ENCODE measurements at places on chromosomes 7 and 10.
A peak's percentile ranks its signal among the peaks of the same experiment; 100 is the strongest.

GRCh38 chr10:5779730-5780129 is 33.5 kb downstream of the GDI2 start:
- no peak for DNase-seq

DNA sequence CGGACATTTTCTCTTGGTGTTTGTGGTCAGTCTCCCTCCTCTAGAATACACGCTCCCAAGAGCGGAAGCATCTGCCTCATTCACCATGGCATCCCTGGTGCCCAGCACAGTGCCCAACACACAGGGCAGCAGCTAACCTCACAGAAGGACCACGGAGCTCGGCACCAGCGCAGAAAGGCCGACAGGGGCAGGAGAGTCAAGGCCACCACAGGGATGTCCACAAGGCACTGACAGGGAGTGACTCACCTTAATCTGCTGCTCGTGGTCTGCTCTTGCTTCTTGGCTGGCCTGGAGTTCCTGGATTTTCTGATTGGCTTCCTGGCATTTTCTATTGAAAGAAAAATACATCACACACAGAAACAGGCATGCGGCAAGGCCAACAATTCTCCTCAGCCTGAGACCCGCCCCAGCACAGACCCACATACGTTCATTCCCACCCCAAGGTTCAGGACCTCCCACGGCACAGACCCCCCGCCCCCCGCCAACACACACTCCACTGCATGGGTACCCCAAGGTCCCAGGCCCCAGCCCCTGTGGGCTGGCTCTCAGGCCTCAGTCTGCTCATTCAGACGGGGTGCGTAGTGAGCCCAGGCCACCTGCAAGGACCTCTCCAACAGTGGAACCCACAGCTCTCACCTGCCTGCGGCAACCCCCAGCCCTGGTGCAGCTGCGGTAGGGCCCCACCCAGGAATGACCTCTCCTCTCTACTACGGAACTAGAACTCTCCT is 14.9 kb downstream of the MAD1L1 start:
- DNase-seq, result no peak

- DNase-seq, result peak; percentile 26
Observed at GRCh38 chr10:29877793-29878491, 181.4 kb downstream of the JCAD start.

DNA sequence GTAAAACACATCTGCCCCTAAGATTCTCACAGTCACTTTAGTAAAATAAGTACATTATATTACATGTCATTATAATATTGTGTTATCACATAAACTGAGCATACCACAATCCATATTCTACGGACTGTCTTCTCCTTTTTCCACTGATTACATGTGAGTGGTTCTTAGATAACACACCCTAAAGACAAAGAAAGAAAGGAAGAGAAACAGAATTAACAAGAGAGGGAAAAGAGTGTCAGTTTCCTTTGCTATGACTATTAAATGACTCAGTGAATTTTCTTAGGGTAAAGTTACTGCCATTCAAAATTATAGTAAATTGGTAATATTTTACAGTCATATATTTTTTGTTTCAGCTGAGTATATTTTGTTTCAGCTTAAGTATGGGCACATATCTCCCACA is 268.3 kb downstream of the TWIST1 start:
- DNase-seq, result no peak

DNA sequence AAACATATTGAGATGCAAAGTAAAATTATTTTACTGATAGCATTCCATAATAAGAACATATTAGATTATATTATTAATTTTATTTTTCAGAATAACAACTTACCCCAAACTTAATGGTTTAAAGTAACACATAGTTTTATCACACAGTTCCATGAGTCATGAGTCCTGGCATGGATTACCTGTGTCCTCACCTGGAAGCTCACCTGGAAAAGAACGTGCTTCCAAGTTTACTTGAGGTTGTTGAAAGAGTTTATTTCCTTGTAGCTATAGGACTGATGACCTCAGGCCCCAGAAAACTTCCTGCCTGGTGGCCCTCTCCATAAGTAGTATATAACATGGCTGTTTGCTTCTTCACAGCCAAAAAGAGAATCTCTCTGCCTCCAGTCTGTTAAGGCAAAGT is 254.6 kb downstream of the TFEC start:
- no peak for DNase-seq

- no peak for DNase-seq
Observed at GRCh38 chr10:9243941-9244411, 1189.5 kb downstream of the GATA3 start.

DNA sequence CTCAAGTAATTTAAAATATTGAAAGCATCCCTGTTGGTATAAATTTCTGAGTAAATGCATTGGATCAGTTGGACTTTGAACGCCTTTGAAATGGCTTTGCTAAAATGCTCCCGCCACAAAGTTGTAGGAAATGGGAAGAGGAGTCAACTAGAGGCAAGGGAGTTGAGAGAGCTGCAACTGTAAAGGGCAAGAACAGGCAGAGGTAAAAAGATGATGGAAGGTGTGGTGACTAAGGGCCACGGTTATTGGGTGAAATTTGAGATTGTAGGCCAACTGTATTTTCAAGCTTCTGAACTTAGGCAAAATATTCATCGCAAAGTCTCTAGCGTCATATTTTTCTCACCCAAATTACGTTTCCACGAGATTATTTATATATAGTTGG is 595 bp upstream of the SUMF2 start:
- no peak for DNase-seq

DNA sequence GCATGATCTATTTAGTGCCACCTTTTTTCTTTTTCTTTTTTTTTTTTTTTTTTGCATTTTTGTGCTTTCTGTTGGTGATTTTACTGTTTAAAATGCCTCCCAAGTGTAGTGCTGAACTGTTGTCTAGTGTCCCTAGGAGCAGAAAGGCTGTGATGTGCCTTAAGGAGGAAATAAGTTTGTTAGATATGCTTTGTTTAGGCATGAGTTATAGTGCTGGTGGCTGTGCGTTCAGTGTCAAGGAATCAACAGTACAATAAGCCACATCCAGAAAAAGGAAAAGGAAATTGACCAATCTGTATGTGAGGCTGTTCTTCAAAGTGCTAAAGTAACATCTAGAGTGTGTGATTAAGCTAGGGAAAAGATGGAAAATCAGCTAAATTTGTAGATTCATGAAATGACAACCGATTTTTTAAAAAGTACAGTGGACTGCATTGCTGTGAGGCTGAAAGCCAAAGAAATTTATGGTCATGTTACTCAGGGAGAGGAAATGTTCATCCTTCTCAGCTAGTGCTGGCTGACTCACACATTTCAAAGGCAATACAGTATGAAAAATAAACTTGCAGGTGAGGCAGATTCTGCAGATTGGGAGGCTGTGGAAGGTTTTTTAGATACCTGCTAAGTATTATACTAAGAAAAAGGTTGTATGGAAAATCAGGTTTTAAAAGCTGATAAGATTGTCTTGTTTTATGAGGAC is 122.7 kb upstream of the ADCY1 start:
- no peak for DNase-seq

DNA sequence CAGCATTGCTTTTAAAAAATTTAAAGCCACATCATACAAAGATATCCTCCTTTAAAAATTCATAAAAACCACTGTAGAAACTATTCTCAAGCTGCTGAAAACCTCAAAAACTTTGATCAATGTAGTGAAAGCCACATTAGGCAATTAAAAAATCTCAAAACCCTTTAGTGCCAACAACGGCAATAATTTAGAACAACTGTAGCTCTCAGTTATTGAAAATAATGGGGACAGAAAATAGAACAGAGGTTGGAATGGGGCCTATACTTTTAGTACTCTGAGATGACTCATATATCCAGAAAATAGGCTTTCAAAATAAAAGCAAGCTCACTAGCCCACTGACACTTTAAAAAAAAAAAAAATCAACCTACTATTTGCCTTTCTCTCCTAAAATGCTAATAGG is 87.5 kb downstream of the GSAP start:
- DNase-seq, result no peak

- peak; percentile 12 for DNase-seq
Observed at GRCh38 chr10:8051109-8051821, 3.2 kb upstream of the GATA3 start.

- DNase-seq, result no peak
Observed at GRCh38 chr10:76195654-76196390, 764.4 kb downstream of the LRMDA start.

DNA sequence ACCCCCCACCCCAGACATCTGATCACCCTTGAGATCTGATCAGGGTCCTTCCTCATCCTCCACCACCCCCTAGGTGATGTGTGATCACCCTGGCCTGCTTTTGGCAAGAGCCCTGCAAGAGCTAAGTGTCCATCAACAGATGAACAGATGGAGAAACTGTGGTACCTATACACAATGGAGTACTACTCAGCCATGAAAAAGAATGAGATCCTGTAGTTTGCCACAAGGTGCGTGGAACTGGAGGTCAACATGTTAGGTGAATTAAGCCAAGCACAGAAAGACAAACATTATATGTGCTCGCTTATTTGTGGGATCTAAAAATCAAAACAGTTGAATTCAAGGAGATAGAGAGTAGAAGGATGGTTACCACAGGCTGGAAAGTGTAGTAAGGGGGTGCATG is 209.1 kb downstream of the USP6NL start:
- no peak for DNase-seq

GRCh38 chr7:149620961-149621360 is 123.4 kb upstream of the ZNF746 start:
- no peak for DNase-seq

Measured in lung (tissue), 17 donors.